ENCODE measurements at places on chromosomes 1 and 21.

GRCh38 chr1:33149453-33150190, 32.2 kb downstream of the TRIM62 start:
- DNase-seq: no peak

DNA sequence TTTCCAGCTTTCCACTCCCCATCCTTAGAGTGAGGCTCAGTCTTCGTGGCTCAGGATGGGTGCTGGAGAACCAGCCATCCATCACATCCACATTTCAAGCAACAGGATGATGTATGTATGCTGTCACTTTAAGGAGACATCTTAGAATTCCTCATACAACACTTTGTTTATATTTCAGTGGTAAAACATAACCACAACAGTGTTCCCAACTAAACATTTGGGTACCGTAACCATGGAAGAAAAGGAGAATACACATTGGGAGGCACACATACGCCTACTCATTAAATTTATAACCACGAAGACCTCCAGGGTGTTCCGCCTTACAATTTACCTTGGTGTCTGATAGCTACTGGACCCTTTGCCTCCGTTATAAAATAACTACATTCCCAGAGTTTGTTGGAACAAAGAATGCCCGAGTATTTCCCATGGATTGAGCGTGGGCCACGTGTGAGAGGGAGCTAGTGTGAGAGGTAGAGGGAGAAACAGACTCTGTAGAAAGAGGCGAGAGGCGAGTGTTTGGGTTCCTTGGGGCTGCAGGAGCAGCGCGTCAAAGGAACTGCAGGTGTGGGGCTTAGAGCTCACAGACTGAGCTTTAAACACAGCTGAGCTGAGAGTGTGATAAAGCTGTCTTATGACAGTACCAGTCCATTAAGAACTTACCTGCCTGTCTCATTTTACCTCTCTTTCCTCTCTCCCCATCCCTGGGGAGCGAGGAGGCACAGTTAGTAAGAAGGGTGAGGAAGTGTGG, 111.5 kb upstream of the USP24 start:
- DNase-seq: no peak

DNA sequence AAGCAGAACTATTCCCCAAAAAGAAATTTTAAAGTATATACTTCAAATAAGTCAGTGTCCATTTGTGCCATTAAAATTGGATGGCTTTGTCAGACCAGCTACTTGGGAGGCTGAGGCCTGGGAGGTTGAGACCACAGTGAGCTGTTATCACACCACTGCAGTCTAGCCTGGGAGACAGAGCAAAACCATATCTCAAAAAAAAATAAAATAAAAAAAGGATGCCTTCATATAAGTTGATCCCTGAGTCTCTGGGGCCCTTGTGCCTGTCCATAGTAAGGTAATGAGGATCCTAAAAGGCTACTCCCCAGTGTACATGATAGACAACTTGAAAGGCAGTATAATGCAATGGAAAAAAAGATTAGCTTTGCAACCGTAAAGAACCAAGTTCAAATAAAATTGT, 81.2 kb upstream of the BARHL2 start:
- DNase-seq: no peak

DNA sequence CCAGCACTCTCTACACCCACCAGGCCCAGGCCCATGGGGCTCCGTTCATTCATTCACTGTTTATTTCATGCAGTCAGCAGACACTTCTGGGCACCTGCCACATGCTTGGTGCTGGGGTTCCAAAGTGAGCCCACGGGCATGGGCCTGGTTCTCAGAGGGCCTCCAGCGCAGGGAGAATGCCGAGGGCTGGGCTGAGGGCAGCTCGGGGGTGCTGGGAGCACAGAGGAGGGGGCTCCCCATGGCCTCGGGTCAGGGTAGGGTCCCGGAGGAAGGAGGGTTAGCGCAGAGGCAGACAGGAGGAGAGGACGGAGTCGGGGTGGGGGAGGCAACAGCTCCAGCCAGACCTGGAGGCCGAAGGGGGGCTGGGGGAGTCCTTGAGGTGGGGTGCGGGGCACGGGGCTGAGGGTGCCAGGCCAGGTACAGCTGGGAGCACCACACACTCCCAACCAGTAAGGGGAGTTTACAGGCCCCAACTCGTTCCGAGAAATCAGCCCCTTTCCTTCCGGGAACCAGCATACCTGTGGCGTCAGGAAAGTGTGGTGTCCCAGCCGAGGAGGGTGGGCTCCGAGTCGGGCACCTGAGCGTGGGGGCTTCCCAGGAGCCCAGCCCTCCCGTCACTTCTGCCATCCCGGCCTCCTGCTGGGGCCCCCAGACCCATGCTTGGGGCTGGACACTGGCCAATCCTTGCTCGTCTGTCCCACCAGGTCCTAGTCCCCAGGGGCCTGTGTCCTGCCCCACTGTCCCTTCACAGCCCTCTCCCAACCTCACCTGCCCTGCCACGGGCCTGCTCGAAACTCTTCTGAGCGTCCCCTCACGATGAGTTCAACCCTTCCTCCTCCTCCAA, 10.8 kb downstream of the ARHGEF16 start:
- DNase-seq: no peak

DNA sequence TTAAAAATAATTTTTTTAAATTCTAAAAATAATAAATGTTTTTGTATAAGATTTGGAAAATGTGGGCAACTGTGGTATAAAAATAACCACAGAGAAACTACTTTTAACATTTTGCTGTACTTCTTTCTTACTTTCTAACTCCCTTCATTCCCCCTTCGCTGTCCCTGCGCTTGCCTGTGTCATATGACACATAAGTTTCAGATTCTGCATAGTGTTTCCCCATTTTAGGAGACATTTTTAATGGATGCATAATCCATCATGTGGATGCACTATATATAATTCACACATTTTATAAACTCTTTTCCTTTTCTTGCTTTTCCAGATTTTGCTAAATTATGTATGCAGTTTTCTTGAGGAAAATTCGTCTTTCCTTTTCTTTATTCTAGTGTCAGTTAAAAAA, 16.3 kb downstream of the ATG4C start:
- DNase-seq: no peak

GRCh38 chr1:155970531-155971167, 7.7 kb downstream of the ARHGEF2 start:
- peak; percentile 46 for DNase-seq

DNA sequence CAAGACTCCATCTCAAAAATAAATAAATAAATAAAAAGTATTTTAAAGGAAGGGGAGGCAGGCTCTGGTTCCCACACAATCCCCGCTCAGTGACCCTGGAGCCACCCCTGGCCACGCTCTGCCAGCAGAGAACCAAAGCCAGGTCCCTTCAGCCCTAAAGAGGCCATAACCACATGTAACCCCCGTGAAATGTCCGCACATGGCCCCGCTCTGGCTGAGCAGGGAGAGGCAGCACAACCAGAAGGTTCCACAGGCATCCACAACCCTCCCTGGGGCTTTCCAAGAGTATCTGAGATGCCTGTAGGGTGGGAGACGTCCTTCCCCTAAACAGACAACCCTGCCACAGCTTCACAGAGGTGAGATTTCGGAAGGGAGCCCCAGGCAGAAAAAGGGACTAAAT, 1.4 kb upstream of the ARF1 start:
- DNase-seq: no peak

DNA sequence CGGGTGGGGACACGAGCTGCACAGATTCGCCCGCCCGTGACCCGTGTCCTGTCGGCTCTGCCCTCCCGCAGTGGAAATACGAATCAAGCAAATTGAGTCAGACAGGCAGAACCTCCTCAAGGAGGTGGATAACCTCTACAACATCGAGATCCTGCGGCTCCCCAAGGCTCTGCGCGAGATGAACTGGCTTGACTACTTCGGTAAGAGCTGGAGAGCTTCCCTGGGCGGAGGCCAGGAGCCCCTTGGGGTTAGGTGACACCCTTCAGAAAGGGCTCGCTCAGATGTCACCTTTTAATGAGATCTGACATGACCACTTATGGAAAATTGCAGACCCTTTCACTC, 489 bp downstream of the CDCA8 start:
- DNase-seq: no peak

GRCh38 chr1:30111431-30111830, 612.0 kb downstream of the MATN1 start:
- DNase-seq: peak; percentile 42

DNA sequence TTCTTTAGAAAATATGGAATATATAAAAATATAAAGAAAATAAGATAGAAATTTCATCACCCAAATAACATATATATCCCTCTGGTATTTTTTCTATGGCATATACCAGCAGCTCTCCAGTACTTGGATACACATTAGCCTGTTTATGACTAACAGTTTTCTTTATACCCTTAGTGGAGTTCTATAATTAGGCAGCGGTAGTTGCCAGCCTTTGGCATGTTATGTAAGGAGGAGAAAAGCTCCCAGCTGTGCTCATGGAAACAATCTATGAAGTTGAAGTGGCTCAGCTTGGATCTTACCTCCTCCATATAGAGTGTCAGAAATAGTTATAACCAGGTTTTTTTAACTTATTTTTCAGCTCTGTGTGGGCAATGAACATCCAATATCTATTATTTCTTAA, 1636.8 kb downstream of the AMY1C start:
- DNase-seq: no peak

All from hypothalamus (tissue), 51 donors.